ENCODE measurements at places on chromosomes 2 and 18.

GRCh38 chr18:44586782-44587524, 93.7 kb upstream of the SETBP1 start:
- no peak overlapping the region for H3K27ac ChIP-seq
- no peaks in the 10 kb centered on the region for H3K27me3 ChIP-seq
- H3K4me1 ChIP-seq = peaks cover 2% of the 10 kb centered on the region
- H3K36me3 ChIP-seq = no peaks in the 10 kb centered on the region

- no peaks in the 10 kb centered on the region for H3K27me3 ChIP-seq
- H3K4me1 ChIP-seq = no peaks in the 10 kb centered on the region
- H3K4me3 ChIP-seq = no peak overlapping the region
- H3K36me3 ChIP-seq = no peaks in the 10 kb centered on the region
- H3K27ac ChIP-seq = no peak overlapping the region
- DNase-seq = no peak
Measured at GRCh38 chr2:524442-524841, 152.8 kb downstream of the TMEM18 start.

DNA sequence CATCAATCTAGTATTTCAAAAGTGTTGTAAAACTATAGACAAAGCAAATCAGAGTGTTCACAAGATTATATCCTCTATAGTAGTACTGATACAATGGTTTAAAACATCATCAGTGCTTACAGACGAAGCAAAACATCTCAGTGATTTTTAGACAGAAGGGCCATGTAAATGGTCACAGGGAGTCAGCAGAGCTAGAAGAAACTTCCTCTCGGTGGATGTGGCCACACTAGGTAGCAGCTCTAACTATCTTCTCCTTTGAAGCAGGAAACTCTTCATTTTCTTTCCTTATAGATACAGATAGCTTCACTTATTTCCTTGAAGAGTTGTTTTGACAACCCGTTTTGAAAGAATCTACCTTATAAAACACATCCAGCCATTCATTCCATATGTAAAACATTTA, 80.4 kb upstream of the CD226 start:
- peaks cover 33% of the 10 kb centered on the region for H3K36me3 ChIP-seq
- no peak for DNase-seq
- no peak overlapping the region for H3K4me3 ChIP-seq
- H3K27ac ChIP-seq = no peak overlapping the region

DNA sequence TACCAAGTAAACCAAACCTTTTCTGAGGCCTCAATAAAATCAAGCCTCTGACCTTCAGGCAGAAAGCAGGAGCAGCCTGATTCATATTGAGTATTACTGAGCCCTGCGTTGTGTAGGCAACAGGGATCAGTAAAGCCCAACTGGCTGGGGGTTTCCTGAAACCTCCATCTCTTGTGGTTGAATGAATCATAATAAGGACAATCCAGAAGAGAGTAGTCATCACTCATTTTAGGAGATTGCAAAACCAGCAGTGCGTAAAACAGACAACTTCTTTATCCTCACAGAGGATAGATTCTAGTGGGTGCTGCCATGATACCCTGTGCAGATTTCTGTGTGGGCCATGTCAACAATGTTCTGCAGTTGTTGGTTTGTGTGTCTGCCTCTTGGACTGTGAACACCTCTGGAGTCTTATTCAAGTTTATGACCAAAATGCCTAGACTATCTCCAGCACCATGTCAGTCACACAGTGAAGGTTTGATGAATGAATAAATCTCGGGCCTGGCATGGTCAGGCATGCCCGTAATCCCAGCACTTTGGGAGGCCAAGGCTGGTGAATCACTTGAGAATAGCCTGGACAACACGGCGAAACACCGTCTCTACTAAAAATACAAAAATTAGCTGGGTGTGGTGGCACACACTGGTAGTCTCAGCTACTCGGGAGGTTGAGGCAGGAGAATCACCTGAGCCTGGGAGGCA, 51.8 kb upstream of the RAB27B start:
- H3K36me3 ChIP-seq = no peaks in the 10 kb centered on the region
- H3K4me1 ChIP-seq = peaks cover 11% of the 10 kb centered on the region
- no peak overlapping the region for H3K4me3 ChIP-seq
- DNase-seq = peak; percentile 99

- no peak for DNase-seq
- no peak overlapping the region for H3K27ac ChIP-seq
- H3K4me1 ChIP-seq = peaks cover under 1% of the 10 kb centered on the region
- H3K27me3 ChIP-seq = no peaks in the 10 kb centered on the region
- no peak overlapping the region for H3K4me3 ChIP-seq
Measured at GRCh38 chr2:46024146-46024779, 272.9 kb upstream of the EPAS1 start.

GRCh38 chr2:234444893-234445292, 52.0 kb downstream of the ARL4C start:
- no peaks in the 10 kb centered on the region for H3K27me3 ChIP-seq
- H3K4me1 ChIP-seq = peaks cover 14% of the 10 kb centered on the region
- peak overlapping the region; percentile 96 for H3K27ac ChIP-seq
- DNase-seq = peak; percentile 96
- no peaks in the 10 kb centered on the region for H3K36me3 ChIP-seq

Measured in mesenchymal stem cell (in vitro differentiated cells and primary cell).